KG1 (cell line): ENCODE measurements at places on chromosomes 12 and 14.

DNA sequence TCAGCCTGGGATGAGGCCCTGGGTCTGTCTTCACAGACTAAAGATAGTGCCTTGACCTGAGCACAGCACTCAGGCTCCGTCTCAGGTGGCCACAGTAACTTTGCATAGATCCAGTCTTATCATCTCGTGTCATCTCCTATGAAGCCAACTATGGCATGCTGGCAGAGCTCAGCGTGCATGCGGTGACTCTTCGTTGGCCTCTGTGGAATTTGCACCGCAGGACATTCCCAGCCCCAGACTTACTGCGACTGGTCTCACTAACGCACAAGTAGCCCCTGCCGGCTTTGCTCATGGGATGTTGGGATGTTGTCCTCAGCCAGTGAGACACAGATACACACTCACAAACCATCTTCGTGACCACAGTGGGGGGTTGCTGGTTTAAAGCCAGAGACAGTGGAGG, 199.6 kb downstream of the CHST11 start:
- DNase-seq: no peak

GRCh38 chr12:32039917-32040575, 66.6 kb upstream of the BICD1 start:
- no peak for DNase-seq

DNA sequence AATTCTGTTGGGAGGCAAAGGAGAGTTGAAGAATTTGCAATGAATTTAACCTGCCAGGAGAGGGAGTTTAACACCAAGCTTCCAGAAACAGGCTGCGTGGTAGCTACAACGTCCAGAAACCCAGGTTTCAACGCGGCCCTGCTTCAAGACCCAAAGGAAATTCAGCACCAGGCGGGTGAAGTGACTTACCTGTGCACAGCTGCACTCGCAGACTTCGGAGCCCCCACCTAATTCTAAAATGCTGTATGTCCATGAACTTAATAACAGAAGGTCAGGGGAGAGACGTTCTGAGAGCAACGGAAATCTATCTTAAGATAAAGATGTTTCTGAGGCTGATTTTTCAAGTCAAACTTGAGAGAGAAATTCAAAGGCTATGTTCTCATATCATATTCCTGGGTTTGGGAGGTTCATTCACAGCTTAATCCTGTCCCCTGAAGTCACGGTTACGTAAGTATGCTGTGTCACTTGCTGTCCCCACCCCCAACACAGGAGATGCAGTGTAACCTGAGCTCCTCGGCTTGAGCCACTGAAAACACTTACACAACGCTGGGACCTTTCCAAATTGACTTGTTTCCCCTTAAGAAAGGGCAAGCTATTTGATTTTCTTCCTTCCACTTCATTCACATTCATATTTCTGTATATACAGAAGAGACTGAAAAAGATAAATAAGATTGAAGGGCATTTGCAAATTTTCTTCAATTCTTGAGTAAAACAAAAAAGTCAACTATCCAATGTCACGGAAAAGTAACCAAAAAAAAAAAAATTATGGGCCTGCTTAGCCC, 22.7 kb downstream of the CLIP1 start:
- DNase-seq: peak; percentile 56

- DNase-seq: no peak
Measured at GRCh38 chr12:94149119-94149780, 873 bp downstream of the PLXNC1 start.

DNA sequence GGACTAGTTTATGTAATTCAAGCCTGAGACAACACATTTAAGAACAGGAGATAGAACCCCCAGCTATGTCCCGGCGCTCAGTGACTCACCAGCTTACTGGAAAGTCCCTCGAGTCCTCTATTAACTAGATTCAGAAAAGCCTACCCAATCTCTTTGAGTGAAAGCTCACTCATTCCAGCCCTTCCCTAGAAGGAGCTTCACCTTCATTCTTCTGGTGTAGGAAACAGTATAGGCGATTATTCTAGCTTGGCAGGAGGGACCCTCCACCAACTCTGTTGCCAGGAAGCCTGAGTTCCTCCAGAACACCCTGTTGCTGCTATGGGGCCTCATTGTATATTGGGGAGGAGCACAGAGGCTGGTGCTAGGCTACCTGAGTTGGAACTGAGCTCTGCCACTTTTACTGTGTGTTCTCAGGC, 57.2 kb upstream of the AEBP2 start:
- DNase-seq: no peak

DNA sequence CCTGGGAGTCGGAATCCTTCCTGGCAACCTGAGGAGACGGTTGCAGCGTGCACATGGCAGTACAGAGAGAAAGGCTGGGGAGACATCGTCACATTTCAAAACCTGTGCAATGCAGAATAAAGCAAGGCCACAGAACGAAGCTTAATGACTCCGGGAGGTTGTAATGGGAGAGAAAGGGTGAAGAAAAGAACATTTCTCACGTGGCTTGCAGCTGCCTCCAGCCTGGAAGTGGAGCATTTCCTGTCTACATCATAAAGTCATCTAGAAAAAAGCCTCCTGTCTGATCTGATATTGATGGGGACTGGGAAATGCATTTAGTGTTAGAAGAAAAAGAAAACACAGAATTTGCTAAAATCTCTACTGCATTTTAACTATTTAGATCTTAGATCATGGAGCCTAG, 209.3 kb downstream of the TMEM132C start:
- DNase-seq: no peak

DNA sequence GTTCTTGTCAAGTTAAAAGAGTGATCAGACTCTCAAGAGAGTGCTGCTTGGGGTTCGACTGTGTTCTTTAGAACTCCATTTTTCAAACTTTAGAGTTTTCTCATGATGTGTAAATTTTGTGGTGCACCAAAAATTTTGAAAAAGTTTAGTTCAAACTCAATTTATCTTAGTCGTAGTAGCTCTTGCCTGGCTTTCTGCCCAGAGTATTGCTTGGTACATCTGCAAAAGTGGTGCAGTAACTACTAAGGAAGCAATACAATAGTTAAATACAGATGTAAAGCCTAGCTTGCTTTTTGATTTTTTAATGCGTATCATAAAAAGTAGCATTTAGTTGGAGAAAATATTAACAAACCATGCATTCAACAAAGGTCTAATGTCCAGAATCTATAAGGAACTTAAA, 9.5 kb upstream of the CCDC91 start:
- no peak for DNase-seq

GRCh38 chr12:65276916-65277530, 1.5 kb upstream of the MSRB3 start:
- DNase-seq: no peak

GRCh38 chr14:49950275-49951228, 57.7 kb downstream of the ARF6 start:
- no peak for DNase-seq

GRCh38 chr14:37116933-37117849, 55.2 kb downstream of the SLC25A21 start:
- no peak for DNase-seq

- no peak for DNase-seq
Measured at GRCh38 chr14:65548878-65549277, 136.3 kb downstream of the FUT8 start.

DNA sequence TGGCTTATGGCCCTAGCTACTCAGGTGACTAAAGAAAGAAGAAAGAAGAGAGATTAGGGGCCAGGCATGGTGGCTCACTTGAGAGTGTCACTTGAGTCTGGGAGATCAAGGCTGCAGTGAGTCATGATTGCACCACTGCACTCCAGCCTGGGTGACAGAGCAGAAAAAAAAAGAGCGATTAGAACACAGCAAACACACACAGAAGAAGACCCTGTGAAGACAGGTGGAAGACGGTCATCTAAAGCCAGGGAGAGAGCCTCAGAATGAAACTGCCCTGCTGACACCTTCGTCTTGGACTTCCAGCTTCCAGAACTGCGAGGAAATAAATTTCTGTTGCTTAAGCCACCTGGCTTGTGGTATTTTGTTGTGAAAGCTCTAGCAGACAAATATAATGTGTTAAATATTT, 17.5 kb upstream of the PPP1CC start:
- no peak for DNase-seq

GRCh38 chr12:47397664-47398281, 308.1 kb downstream of the RPAP3 start:
- no peak for DNase-seq

DNA sequence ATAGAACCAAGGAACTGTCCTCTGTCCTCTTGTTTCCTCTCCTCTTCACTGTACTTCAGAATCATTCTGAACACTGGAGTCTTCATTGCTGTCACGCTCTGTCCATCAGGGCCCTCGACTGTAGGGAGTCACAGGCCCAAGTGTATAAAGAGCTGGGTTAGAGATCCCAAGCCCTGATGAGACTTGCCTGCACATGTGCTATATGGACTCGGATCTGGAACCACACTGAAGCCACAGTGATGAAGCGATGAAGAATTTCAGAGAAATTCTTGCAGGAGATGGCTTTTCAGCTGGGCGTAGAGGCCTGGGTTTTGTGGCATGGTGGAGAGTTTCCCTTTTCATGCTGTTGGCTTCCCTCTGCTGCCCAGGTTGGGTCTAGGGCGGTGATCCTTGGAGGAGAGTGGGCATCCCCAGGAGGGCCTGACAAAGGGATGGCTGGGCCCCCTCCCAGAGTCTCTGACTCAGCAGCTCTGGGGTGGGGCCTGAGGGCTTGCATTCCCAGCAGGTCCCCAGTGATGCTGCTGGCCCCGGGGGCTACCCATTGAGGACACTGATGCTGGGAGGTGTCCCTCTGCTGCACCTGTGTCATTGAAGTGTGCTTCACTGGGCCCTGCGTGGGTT, 39.6 kb upstream of the YY1 start:
- DNase-seq: no peak

- no peak for DNase-seq
Measured at GRCh38 chr12:121472150-121472905, 72.4 kb downstream of the RNF34 start.

DNA sequence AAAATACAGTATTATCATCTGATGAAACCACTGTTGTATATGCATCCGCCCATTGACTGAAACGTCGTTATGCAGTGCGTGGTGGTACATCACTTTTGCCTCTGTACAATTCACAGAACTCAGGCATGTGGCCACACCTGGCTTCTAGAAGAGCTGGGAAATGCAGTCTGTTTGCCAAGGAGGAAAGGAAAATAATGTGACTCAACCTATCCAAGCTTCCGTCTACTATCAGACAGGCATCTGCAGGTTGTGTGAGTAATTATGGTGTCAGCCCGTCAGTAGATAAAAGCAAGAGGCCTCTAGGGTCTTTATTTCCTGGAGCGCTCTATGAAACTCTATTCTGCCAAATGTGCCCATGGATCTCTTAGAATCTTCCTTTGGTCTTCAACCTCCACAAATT, 111.6 kb downstream of the BBS10 start:
- DNase-seq: no peak

- DNase-seq: no peak
Measured at GRCh38 chr12:124715121-124715990, 147.9 kb upstream of the NCOR2 start.

DNA sequence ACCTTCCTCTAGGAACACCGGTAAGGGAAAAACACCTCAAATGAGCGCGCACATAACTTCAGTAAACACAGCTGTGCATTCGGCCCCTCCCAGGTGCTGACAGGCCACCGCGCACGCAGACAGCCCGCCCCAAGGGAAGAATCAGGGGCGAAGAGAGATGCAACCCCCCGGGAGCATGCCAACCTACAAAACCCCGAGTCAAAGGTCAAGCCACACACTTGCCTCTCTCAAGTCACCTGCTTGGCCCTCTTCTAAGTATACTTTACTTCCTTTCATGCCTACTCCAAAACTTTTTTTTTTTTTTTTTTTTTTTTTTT, 2.3 kb upstream of the CYP46A1 start:
- DNase-seq: no peak

DNA sequence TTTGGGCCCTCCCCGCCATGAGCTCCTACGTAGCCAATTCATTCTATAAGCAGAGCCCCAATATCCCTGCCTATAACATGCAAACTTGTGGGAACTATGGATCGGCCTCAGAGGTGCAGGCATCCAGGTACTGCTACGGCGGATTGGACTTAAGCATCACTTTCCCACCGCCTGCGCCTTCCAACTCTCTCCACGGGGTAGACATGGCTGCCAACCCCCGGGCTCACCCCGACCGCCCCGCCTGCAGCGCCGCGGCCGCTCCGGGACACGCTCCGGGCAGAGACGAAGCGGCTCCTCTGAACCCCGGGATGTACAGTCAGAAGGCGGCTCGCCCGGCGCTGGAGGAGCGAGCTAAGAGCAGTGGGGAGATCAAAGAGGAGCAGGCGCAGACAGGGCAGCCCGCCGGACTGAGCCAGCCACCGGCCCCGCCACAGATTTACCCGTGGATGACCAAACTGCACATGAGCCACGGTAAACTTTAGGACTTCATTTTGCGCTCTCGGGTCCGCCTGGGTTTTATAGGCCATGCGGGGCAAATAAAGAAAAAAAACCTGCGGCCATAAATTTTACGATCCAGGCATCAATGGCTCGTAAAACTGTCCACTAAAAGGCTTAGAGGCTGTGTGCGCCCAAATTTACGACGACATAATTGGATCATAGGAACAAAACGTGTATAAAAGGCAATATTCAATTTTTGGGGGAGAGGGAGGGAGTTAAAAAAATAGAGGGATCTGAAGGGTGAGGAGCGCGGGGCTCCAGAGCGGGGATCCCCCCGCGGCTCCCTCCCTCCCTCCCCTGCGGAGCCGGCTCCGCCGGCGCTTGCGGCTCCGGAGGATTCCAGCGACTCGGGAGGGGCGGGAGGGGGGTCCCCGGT, 493 bp downstream of the HOXC5 start:
- no peak for DNase-seq

DNA sequence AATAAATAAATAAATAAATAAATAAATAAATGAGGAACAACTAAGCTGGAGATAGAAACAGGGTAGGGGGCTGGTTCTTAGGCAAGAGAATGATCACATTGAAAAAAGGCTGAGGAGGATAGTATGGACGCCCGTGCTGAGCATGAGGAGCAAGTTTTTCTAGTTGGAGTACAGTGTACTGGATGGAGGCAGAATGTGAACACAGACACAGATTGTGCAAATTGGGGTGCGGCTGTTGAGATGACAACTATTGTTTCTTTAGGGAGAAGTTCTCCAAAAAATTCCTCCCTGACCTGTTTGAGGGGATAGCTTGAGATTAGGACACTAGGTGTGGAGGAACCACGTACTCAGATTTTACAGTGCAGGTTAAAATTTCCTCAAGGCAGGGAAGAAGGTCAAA, 979 bp upstream of the BIN2 start:
- DNase-seq: no peak

- DNase-seq: no peak
Measured at GRCh38 chr12:58202933-58203718, 261.8 kb downstream of the ATP23 start.

DNA sequence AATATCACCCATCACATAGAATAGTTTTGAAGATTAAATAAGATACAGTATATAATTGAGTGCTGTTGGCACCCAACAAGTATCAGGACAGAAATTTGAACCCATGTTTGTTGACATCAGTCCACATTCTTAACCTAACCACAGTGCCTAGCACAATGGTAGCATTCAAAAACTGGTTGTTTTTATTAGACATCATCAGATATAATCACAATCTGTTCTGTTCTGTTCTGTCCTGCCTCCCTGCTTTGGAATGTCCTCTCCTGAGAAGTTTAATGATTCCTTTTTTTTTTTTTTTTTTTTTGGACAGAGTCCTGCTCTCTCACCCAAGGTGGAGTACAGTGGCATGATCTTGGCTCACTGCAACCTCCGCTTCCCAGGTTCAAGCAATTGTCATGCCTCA, 476.6 kb downstream of the RMST start:
- no peak for DNase-seq
